Activated T-helper 1 cell treated with anti-CD3 and anti-CD28 coated beads, Interleukin-2, amount 50 U/mL, for 16 hours (primary cell): ENCODE measurements at places on chromosomes 12 and 14.

DNA sequence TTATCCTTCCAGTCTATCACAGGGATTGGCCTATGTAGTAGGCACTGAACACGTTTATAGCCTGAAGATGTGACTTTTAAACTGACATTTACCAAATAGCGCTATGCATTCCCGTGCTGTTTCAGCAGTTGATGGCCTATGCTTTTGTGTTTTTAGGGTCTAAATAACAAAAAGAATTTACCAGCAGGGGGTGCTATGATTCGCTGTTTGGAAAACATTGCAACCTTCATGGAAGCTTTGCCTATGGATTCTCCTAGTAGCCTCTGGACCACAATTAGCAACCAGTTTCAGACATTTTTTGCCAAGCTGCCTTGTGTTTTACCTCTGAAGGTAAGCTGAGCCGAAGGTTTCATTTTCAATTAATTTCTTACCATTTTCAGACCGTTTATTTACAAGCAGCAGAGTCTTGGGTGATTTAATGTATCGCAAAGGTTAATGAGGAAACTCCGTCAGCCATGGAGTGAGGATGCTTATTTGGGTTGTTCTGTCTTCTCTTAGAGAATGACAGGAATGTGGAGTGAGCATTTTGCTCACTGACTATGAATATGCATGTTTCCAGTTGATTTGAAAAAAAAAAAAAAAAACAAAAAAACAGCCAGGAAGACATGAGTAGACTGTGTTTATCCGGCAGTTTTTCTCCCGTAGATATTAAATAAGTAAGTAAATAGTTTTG is 133.1 kb downstream of the PRIMA1 start:
- no peak for DNase-seq

DNA sequence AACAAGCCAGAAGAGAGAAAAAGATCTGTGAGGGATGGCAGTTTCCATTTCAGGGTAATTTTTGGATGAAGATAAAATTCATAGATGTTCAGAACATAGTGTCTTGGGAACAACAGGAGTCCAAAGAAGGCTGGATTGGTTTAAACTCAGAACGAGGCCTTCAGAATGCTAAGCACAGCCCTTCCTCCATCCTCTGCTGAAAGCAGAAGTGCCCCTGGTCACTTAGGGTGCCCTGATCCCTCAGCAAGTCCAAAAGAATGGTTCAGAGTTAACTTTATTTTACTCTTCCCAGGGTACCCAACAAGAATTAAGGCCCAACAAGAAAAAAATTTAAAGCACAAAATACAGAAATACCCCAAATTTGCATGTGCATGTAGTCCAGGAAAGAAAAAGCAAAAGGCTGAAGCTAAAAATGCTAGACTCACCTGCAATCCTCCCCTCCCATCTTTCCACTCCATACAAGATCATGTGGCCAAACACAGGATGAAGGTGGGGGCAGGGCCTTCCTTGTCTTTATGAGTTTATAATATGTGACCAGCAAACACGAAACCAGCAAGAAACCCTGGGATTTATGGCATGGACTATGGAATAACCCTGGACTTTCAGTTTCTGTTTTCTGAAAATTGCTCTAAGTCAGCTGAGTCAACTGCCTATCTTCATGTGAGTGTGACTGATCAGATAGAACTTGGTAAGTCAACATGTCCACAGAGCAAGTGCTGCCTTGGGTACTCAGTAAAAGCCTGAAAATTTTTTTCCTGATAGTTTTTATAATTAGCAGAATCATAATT is 21.2 kb downstream of the MAX start:
- DNase-seq, result no peak

GRCh38 chr12:121781998-121782979 is 11.2 kb downstream of the RHOF start:
- no peak for DNase-seq

DNA sequence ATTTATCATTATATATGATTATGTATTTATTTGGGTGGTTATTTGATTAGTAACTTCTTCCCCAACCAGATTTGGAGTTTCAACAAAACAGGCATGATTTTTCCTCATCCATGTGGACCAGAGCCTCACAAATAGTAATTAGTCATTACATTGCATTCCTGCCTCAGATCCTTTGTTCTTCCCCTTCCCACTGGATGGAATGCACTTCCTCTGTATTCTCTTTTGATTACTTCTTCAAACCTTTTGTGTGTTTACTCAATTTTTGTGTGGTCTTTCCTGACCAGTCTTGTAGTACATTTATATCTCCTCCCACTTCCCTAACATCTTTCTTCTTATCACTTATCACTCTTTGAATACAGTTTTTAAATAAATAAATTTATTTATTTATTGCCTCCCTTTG is 15.5 kb downstream of the SYT1 start:
- no peak for DNase-seq

- no peak for DNase-seq
Measured at GRCh38 chr14:64253672-64254071, 40.5 kb downstream of the ESR2 start.

GRCh38 chr12:93176165-93176564 is 201.6 kb upstream of the NUDT4 start:
- DNase-seq, result no peak

DNA sequence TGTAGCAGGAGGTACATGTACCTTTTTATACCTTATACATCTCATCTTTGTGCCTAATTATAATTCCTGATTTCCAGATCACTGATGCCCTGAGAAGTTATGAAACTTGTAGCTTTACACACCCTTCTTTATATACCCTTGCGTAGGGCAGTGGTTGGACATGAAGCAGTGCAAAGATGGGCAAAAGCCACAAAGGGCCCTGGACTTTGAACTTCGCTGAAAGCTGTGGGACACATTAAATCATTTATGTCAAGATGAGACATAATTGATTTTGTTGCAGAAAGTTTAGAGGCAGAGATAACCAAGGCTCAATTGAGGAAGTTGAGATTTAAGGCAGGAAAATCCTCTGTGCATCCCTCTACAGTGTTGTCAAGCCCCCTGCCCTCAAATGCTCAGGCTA is 170.0 kb downstream of the SLC2A13 start:
- DNase-seq, result no peak

GRCh38 chr12:117101953-117102799 is 3.0 kb upstream of the TESC start:
- no peak for DNase-seq

DNA sequence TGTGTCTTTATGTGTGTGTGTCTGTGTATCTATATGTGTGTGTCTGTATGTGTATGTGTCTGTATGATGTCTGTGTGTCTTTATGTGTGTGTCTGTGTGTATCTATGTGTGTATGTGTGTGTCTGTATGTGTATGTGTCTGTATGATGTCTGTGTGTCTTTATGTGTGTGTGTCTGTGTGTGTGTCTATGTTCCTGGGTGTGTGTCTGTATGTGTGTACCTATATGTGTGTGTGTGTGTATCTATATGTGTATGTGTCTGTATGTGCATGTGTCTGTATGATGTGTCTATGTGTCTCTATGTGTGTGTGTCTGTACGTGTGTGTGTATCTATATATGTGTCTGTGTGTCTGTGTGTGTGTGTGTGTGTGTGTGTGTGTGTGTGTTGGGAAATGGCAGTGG is 19.0 kb upstream of the CD9 start:
- DNase-seq, result no peak

- DNase-seq, result no peak
Measured at GRCh38 chr12:62694632-62695031, 228.0 kb downstream of the MON2 start.

DNA sequence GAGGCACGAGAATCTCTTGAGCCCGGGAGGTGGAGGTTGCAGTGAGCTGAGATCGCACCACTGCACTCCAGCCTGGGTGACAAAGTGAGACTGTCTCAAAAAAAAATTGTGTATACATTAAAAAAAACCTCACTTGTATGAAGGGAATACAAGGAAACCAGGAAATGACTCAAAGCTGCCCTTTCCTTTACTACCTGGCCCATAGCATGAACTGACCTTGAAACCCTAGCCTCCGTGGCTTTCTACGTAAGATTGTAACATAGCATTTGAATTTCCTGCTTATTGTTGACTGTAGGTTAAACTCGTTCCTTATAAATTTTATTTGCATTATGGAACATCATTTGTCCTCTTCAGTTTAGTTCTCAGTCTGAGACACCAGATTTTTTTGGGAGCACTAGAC is 9.1 kb upstream of the DDX47 start:
- no peak for DNase-seq

DNA sequence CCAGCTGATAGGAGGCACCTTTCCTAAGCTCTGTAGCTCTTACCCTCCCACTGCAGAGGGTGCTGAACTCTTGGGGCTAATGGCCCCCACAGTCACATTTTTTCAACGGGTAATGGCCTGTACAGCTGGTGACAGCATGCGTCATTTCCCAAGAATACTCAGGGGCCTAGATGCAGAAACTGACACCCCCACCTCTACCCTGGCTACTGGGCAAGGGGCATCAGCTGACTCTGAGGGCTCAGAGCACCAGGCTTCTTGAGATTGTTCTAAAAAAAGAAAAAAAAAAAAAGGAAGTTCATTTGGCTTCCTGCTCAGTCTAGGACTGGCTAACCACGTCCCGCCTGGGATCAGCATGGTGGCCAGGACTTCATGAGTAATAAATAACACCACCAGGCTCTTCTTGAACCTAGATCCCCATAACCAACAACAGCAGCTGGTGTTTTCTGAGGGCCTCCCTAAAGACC is 35.2 kb downstream of the ZFP36L1 start:
- no peak for DNase-seq

GRCh38 chr14:102775855-102776760 is 1.1 kb upstream of the TRAF3 start:
- DNase-seq, result no peak

GRCh38 chr12:46351886-46352650 is 20.5 kb downstream of the SLC38A2 start:
- DNase-seq, result no peak

DNA sequence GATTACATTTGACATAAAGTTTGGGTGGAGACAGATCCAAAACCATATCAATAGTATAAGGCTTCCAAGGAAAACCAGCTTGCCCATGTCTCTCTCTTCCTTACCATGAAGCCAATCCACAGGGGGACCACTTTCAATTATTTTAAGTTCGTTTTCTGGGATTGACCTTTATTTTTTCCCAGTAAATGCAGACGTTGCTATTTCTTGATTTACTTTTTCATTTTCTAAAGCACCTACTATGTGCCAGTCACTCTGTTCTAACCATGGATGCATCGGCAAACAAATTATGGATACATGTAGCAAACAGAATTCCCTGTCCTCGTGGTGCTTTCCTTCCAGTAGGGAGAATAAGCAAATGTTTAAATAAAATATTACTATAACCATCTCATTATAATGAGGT is 65.8 kb upstream of the KCNA1 start:
- DNase-seq, result no peak

DNA sequence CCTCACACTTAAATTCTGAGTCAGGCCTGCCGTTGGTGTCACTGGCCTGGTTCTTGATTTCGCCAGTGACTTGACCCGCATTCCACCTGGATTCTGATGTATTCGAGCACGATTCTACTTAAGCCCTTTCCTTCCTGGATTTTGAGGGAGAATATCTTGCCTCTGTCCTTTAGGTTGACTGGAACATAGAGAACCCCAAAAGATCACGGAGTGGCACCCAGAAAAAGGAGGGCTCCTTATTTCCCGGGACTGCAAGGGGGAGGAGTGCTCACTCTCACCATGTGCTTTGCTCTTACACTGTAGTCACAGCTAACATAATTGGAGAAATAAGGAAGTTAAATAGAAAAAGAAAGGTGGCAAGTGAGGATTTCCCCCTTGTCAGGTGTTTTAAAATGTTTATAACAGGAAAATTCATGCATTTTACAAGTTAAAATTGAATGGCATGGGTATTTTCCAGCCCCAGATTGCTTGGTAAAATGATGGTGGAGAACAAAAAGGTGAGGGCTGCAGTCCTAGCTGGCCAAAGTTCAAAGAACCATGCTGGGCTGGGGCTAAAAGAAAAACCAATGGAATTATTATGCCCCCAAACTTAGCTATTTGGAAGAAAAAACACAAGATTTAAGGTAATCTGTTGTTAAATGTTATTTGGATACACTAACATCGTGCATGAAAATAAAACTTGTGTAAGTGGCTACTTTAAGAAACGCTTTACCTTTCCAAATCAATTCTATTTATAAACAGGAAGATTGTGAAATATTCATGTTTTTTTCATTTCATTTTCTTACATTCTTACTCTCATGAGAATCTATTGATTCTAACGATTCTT is 8.9 kb downstream of the FOXA1 start:
- no peak for DNase-seq

- DNase-seq, result no peak
Measured at GRCh38 chr12:52867642-52868041, 18.8 kb upstream of the KRT78 start.

GRCh38 chr12:29609431-29610215 is 112.1 kb upstream of the OVCH1 start:
- DNase-seq, result no peak

GRCh38 chr14:77258566-77258965 is 12.4 kb downstream of the NGB start:
- DNase-seq, result no peak

- DNase-seq, result no peak
Measured at GRCh38 chr14:65906948-65907347, 494.4 kb downstream of the FUT8 start.

DNA sequence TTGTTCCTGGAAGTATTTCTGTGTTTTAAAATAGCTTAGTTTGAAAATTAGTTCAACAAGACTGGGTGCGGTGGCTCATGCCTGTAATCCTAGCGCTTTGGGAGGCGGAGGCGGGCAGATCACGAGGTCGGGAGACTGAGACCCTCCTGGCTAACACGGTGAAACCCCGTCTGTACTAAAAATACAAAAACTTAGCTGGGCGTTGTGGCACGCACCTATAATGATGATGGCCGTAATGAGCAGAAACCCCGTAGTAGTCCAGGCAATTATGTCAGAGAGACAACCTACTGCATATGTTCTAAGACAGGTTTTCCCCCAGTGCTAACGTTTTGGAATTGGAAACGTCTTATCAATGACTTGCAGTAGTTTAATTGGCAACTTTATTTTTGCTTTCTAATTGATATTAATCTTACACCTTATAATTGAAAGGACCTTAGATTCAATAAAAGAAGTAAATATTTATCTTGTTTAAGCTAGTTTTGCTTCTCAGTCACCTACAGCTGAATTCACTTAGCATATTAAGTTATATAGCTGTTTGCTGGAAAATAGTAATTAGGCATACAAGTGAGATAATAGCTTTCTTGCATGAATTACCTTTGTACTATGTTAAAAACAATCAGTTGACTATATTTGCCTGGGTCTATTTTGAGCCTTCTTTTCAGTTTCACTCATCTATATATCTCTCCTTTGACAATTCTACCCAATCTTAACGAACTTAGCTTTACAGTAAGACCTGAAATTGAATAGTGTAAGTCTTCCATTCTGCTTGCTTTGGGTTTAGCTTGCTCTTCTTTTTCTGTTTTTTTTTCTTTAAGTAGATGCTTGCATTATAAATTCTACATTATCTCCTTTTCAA is 15.6 kb downstream of the CLECL1 start:
- DNase-seq, result no peak
